ENCODE measurements at places on chromosomes 2 and 18.

- no peak for DNase-seq
Measured at GRCh38 chr2:108388045-108388444, 10.3 kb downstream of the SULT1C4 start.

DNA sequence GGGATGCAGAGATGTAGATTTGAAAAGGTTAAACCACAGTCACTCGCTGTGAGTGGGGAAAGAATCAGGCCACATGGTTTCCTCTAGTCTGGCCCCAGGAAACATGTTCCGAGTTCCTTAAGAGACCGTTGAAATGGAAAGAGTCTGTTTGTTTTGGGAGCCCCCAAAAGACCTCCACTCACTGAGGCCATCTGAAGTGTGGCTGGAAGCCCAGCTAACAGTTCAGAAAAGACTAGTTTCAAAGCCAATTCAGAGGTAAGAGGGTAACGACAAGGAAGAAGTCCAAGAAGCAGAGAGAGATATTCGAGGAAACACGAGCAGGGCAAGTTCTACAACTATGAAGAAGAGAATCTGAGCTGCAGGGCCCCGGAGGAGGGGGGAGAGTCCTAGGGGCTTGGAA, 61.0 kb downstream of the APOB start:
- no peak for DNase-seq

DNA sequence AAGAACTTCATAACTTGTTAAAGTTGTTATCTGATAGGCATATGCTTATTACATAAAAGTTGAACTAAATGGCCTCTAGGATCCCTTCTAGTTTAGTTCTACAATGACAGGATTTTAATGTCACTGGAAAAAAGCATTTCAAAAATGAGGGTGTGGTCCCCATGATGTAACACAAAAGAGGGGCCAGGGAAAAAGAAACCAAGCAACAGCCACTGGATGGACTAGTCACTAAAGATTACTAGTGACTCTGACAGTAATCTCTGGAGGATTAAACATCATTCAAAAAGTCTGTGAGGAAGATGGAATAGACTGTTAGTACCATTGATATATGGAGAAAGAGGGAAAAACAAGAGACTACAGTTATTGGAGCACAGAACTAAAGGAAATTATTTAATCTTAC, 22.6 kb downstream of the SEPTIN10 start:
- no peak for DNase-seq

DNA sequence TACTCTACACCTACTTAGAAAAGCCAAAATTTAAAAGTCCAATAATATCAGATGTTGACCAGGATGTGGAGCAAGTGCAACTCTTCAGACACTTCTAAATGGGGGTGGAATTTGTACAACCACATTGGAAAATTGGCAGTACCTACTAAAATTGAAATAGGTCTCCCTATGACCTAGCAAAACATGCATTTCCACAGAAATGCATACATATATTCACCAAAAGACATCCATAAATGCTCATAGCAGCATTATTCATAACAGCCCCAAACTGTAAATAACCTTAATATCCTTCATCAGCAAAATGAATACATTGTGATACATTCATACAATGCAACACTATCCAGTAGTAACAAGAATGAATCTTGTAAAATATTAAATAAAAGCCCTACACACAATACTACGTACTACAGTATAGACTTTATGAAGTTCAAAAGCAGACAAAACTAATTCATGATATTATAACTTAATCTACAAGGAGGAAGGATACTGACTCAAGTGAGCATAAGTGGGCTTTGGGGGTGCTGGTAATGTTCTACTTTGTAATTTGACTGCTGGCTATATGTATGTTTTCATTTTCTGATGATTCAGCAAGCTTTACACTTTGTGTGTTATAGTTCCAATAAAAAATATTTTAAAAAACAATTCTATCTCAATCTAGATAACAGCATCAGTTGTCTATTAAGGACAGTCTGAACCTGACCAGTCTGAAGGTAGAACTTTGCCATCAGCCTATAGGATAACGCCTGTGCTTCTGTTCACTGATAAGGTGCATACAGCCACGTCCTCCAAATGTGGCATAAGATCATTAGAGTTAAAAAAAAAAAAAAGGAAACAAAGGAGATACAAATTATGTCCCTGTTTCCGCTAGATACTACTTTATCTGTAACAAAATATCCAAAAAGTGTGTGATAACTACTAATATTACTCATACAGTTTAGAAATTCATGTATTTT, 6.6 kb upstream of the TNFRSF11A start:
- no peak for DNase-seq

- DNase-seq: no peak
Measured at GRCh38 chr2:44777036-44777435, 164.5 kb upstream of the SIX3 start.

- DNase-seq: no peak
Measured at GRCh38 chr2:150482111-150482510, 5.4 kb downstream of the RND3 start.

DNA sequence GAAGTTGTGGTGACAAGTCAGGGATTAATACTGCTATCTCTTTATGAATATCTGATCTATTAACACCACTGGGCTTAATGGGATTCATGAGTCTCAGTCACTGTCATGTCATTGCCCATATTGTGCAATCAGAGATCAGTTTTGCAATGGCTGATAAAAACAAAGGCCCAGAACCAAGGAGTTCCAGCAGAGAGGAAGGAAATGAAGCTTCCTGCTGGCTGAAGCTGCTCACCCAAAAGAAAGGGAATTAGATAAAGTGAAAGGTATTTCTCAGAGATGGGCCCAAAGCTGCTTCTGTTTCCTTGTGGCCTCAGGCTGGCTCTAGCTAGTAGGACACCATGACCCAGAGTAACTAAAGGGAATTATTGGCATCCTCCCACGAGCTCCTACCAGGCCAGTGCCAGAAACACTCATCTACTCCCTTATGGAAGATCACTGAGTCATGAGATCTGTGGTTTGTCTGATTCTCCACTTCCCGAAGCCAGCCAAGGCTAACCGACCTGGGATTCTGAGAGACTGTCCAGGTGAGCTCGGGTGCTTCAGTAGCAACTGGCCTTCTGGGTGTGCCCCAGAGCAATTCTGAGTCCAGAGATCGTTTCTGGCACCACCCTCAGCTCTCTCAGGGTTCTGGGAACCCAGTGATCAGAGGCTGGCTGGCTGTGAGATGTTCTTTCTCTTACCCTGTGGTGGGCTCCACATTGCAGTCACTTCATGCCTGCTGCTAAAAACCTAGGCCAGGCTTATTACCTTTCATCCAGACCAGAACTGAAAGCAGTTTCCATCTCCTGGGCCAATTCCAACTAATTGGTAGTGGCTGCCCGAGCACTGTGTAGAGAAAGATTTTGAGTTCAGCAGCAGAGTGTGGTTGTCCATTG, 129.5 kb upstream of the PELI1 start:
- DNase-seq: no peak

GRCh38 chr2:234840336-234840735, 111.5 kb upstream of the SH3BP4 start:
- DNase-seq: no peak

DNA sequence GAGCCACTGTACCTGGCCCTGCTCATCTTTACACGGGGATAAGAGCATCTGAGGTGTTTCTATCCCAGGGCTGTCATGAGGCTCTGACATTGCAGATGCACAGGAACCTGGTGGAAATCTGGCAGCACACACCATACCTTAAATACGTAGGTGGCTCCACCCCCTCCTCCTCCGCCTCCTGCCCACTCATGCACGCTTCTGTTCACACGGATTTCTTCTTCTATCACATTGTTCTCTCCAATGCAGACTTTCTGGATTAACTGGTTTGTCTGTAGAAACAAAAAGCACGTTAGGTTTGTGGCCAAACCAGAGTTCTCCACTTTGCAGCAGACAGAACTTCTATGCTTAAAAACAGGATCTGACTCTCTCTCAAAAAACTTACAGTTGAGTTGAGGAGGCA, 118.2 kb downstream of the CLIP4 start:
- DNase-seq: no peak

DNA sequence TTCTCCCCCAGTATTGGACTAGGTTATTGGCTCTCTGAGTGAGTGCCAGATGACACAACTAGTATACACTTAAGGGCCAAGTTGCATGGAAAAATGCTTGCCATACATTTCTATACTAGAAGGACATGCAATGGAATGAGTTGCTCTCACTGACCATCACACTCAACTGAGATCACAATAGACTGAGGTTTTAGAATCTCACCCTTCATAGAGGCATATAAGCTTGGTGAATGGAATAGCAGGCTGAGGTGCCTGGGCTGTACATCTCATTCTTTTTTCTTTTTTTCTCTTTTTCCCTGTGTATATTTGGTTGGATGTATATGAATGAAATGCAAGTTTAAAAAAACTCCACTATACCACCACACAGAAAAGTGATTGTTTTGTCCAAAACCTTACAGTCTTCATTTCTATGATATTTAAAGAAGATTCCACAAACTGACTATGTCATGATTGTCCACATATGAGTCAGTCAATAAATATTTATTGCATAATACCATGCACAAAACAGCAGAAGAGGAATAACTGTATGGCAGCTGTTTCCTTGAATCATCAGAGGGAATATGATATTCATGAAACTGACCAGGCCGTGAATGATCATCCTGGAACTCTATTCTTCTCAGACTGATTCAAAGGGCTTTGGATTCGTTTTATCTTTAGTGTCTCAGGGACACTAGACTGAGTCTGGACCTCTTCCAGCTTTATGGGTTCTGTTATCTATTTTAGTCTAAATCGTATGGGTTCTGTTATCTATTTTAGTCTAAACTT, 122.6 kb upstream of the STK17B start:
- no peak for DNase-seq

DNA sequence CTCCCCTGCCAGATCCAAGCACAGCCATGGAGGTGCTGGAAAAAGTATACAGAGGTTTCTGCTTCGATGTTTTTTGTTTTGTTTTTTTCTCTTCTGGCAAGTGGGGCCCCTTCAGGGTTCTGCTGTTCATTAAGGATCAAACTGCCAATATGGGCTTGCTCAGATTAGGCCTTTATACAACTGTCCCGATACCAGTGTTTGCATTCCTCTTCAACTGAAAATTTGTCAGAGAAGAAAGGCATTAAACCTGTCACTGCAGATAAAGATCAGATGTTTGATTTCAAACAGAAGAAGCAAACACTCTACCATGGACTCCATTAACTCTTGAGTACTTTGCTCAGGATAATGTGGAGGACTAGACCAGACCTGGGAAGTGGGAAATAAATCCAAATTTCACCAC, 396.0 kb upstream of the SMIM21 start:
- no peak for DNase-seq

- no peak for DNase-seq
Measured at GRCh38 chr2:237596520-237597195, 6.1 kb upstream of the RAB17 start.

- DNase-seq: no peak
Measured at GRCh38 chr2:59701271-59701994, 852.0 kb downstream of the BCL11A start.

GRCh38 chr18:44747157-44747556, 66.5 kb downstream of the SETBP1 start:
- DNase-seq: no peak

GRCh38 chr2:104840156-104840555, 13.8 kb upstream of the POU3F3 start:
- no peak for DNase-seq

GRCh38 chr2:186755066-186755465, 61.2 kb downstream of the FAM171B start:
- no peak for DNase-seq

DNA sequence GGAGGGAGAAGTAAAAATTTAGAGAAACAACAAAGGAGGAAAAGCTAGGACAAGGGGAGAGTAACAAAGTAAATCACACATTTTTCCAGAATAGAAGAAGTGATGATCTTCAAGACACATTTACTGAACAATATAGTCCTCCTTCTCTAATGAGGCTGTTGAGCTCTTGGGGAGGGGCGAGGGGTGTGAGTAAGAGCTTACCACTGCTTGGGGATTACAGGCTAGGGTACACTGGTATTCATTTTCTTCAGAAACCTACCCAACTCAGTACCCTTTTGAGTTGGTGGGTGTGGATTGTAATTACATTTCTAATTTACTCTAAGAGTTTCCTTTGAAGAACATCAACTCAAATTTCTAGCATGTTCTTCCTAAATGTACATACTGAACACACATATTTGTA, 157.7 kb upstream of the ZFP36L2 start:
- no peak for DNase-seq

DNA sequence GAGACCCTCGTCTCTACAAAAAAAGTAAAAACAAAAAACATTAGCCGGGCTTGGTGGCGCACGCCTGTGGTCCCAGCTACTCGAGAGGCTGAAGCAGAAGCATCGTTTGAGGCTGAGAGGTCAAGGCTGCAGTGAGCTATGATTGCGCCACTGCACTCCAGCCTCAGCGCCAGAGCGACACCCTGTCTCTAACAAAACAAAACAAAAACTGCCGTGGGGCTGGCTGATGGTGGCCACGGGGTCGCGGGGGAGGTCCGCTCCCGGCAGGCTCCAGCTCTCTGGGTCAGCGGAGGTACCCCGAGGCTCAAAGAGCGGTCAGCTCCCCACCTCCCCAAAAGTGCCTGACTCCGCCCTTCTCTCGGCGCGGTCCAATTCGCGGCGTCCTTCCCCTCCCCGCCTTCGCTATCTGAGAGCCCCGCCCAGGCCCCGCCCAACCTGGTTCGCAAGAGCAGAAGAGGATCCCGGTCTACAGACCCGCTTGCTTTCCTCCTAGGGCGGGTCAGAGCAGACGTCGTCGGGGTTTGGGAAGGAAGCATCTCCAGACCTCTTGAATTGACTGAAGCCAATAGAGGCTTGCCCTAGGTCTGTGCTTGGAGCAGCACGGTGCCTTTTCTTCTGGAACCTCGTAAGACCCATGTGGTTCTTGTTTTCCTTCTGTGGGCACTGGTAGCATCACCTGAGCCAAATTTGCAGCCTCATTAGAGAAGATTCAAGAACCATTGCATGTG, 7.8 kb downstream of the RAX start:
- DNase-seq: no peak

GRCh38 chr2:196413821-196414274, 225.7 kb upstream of the CCDC150 start:
- DNase-seq: no peak

DNA sequence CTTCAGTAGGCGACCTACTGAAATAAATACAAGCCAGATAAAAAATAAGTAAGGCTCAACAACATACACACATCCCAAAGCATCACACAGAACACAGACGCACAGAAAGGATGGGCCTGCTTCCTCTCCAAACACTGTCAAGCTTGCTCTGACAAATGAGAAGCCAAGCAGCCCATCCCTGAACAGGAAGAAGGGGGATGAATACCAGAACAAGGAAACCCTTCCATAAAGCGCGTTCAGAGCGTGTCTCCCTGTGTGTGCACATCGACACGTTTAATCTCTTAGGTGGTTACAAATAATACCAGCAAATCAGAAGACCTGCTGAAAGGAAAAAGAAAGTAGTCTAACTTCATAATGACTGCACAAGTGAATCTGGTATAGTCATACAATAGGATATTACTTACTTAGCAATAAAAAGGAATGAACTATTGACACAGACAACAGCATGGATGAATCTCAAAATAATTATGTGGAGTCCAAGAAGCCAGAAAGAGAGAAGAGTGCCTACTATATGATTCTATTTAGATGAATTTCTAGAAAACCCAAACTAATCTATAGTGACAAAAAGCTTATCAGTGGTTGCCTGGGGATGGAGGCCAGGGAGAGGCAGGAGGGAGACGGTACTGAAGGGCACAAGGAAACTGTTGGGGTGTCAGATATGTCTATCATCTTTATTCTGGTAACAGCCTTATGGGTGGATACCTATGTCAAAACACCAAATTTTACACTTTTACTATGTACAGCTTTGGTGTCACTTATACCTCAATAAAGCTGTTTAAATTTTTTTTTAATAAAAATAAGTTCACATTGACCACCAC, 26.8 kb downstream of the MBOAT2 start:
- DNase-seq: no peak
